ENCODE measurements at places on chromosomes 7 and 10. TPM values are rescaled to one million over a fixed set of nuclear protein-coding genes. Genes with fewer than 3 reads are reported as not detected.

DNA sequence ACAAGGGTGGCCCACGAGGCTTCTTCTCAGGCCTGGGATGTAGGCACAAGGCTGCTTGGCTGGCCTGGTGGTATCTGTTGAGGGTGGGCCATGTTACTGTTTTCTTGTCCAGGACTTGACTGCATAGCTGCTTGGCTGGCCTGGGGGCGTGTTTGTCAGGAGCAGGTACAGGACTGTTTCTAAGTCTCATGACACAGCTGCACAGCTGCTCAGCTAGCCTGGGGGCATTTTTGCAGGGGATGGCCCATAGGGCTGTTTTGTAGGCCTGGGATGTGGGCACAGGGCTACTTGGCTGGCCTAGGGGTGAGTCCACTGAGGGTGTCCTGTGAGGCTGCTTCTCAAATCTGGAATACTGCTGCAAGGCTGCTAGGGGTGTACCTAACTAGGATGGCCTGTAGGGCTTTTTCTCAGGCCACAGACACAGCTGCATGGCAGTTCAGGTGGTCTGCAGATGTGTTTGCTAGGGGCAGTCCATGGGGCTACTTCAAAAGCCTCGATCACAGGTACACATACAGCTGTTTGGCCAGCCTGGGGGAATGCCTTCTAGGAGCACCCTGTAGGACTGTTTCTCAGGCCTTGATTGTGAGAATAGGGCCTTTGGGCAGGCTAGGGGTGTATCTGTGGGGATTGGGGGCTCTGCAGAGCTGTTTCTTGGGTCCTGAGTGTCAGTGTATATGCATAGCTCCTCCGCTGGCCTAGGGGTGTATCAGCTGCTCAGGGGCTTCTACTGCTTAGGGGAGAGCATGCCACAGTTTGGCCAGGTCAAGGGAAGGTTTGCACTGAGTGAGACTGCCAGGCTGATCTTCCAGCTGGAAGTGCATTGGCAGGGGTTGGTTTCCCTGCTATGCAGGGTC, 26.6 kb upstream of the PLA2G12B start:
- no peak overlapping the region for H3K4me3 ChIP-seq
- H3K27me3 ChIP-seq, result peaks cover 11% of the 10 kb centered on the region
- H3K36me3 ChIP-seq, result peaks cover 14% of the 10 kb centered on the region
- no peak for DNase-seq
- H3K4me1 ChIP-seq, result no peaks in the 10 kb centered on the region

GRCh38 chr10:71863203-71863602, 12.2 kb upstream of the PSAP start:
- no peak overlapping the region for H3K4me3 ChIP-seq
- H3K27me3 ChIP-seq, result no peaks in the 10 kb centered on the region
- H3K27ac ChIP-seq, result no peak overlapping the region
- DNase-seq, result no peak
- H3K4me1 ChIP-seq, result peaks cover 8% of the 10 kb centered on the region
- H3K36me3 ChIP-seq, result no peaks in the 10 kb centered on the region

DNA sequence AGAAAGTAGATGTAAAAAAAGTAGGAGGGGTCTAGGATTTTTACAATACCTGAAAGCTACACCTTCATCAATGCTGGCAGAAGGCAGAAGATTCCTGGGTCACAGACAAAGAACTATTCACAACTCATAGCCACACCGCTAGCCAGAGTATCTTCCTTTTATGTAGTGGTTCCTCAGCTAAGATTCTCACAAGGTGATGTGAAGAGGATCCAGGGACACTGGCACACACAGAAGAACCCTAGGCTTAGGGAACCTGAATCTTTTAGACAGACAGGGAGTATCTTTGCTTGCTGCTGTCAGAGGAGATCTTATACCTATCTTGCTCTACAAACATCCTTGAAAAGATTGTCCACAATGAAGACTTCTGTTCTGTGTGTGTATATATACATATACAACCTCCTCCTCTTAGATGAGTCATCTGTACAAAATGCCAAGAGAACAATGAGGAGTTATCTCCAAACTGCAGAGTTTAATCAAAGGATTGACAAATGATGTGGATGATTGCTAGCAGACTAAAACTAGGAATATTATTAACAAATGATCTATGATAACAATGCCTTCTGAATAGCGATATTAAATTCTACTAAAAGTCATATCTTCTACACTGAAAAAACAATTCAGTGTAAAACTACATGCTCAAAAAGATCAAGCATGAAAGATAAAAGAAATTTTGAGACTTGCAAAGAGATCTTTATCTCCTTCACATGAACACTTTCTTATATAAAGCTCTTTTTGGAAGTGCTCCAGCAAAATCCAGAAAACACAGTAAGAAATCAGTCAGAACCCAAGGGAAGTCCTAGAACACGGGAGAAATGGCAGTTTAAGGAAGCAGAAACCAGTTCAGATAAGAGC, 409.3 kb downstream of the PARD3 start:
- H3K36me3 ChIP-seq, result no peaks in the 10 kb centered on the region
- DNase-seq, result no peak
- no peaks in the 10 kb centered on the region for H3K4me1 ChIP-seq
- H3K27ac ChIP-seq, result no peak overlapping the region
- H3K27me3 ChIP-seq, result peaks cover 5% of the 10 kb centered on the region
- no peak overlapping the region for H3K4me3 ChIP-seq

The OPN4 gene
- total RNA-seq, result not detected
